ENCODE measurements at places on chromosomes 4 and X. TPM values are rescaled to one million over a fixed set of nuclear protein-coding genes. Genes with fewer than 3 reads are reported as not detected.

PAGE5 gene
- not detected for total RNA-seq

SYTL5 gene
- total RNA-seq = not detected

- DNase-seq = no peak
These were observed 444.3 kb upstream of the ATOH1 start for GRCh38 chr4:93384241-93384640.

DNA sequence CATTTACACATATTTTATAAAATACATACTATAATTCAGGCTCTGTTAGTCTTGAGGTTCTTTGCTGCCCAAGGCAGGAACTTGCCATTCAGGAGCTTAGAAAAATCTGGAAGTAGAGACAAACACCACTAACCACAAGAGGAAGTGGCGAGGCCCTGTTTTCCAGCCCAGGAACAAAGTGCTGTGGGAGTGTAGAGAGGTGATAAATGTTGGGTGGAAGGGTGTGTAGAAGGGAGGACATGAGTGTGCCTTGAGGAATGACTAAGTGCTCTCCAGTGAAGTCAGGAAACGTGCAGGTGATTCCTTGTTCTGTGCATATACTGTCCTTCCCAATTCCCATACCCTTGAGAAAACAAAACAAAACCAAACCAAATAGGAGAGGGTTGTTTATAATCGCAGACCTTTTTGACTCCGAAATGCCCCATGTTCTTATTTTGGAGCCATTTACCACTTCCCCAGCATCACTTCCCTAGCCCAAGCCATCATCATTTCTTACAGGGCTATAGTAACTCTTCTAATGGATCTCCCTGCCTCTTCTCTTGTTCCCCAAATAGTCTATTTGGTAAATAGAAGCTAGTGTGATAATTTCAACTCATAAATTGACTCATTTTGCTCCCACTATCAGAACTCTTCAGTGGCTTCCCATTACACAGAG is 83.2 kb downstream of the GPAT3 start:
- DNase-seq = no peak

SMIM10L2A gene
- total RNA-seq = 0.38 TPM

GRCh38 chr4:160523231-160523630 is 1420.4 kb downstream of the RAPGEF2 start:
- DNase-seq = no peak

NFXL1 gene
- 10.5 TPM for total RNA-seq

DNA sequence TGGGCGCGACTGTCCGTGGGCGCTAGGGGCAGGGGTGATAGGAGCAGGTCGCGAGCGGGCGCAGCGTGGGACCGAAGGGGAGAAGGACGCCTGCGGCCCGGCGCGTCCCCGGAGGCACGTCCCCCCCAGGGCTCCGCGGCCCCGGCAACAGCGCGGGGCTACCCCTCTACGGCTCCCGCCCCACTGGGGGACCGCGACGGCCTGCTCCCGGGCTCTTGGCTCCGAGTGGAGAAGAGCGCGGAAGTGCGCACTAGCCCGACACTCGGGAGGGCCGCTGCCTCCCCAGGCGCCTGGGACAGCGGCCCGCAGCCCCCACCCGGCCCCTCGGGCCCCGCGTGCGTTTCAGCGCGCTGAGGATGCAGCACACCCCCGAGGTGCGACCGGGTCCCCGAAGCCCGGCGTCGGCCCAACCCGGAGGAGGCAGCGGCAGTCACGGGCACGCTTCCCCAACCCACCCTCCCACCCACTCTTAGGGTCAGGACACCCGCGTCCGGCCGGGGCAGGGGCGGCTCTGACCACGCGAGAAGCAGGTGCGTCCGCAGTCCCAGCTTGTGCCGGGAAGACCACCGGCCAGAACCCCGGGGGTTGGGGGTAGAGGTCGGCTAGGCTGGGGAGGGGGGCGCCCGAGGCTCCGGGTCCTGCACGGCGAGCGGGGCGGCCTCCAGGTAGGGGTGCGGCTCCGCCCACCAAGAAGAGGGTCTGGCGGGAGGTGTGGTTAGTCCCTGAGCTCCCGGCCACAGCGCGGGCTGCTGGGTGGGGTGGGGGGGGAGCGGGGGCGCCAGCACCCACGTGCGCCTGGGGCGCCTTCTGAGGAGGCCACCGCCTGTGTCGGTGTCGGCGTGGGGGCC is 18.5 kb upstream of the NAT8L start:
- no peak for DNase-seq

DNA sequence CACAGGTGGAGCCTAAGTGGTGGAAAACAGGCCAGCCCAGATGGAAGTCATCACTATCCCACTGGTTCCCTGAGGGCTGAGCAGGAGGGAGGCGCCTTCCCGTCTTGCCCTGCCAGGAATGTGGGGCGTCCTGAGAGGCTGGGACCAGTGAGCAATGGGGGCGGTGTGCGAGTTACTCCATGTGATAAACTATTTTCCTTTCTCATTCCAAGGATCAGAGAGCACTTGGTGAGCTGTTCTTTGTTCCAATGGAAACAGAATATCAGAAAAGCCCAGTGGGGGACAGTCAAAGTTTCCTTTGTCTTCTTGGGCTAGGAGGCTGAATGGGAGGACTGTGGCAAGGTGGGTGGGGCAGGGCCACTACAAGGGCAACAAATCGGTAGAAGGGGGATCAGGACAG is 86.2 kb downstream of the NHSL2 start:
- DNase-seq = no peak

DIPK2B gene
- total RNA-seq = not detected

DNA sequence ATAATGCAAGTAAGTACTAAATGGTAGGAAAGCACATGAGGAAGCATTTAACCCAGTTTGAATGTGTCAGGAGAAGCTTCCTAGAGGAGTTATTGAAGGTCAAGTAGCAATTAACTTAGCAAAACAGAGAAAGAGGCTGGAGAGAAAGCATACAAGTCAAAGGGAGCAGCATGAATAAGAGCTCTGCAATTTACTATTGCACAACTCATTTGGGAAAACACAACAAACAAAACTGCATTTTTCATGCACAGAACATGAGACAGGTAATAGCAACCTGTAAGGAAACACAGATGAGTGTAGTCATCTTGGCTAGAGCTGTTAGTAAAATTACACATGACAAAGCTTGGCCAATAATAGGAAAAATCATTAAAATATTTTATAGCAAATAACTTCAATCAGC is 538.1 kb downstream of the PPP4R3C start:
- DNase-seq = no peak

DNA sequence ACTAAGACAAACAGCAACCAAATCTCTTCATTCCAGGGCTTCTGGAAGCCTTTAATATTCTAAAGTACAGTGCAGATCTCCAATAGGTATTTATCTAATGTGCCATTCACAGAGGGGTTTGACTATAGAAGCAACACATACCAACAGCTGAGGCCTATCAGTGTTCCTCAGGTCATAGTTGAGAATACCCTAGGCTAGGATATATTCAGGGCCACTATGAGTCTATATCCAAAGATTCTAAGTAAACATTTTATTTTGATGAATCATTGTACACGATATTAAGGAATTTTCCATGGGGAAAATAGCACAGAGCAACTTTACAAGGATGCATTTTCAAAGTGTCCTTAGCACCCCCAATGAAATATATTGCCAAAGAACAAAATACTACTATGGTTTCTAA is 9.7 kb downstream of the SMIM10 start:
- no peak for DNase-seq

ELMOD2 gene
- total RNA-seq = 12.7 TPM

DNA sequence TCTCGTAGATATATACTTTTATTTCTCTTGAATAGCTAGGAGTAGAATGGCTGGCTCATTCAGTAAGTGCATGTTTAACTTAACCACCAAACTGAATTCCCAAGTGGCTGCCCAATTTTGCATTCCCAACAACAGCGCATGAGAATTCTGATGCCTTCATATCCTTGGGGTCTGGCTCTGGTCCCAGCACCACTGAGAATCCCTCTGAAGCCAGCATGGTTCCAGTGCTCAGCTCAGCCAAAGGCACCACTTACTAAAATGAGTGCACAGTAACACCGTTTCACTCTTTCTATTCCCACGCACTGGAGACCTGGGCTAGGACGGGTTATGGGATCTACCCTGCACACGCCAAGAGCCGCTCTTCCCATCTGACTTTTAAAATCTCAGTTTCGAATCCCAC is 60.4 kb downstream of the CASP3 start:
- no peak for DNase-seq

SPANXA2 gene
- not detected for total RNA-seq

UGT2B15 gene
- total RNA-seq = not detected

DNA sequence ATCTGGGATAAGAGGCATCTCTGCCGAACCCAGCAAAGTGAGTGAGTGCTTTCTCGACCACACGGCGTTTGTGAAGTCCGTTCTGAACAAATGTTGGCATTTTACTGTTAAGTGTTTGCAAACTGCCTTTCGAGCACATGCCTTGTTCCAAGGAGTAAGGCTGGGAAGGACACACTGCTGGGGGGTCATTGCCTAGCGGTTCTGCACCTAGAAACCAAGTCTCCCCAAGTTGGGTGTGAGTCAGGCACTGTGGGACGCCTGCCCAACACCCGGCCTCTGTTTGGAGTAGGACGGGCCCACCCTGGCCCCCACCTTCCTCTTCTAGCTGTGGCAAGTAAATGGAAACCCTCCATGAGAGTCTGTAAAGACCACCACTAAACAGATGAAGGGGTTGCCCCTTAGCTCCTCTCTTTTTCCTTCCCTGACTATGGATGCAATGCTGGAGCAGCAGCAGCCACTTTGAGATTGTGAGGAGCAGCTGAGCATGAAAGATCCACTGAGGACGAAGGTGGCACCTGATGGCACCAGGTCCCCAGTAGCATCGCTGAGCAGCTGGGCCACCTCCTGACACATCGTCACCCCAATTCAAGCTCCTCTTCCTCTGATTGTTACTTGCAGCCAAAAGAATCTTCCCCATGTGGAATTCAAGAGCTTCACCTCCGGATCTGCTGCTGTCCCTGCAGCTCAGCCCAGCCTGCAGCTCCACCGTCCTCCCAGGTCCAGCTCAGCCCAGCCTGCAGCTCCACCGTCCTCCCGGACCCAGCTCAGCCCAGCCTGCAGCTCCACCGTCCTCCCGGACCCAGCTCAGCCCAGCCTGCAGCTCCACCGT is 6.3 kb downstream of the CPLX1 start:
- no peak for DNase-seq

RAB33A gene
- 38.8 TPM for total RNA-seq

DNA sequence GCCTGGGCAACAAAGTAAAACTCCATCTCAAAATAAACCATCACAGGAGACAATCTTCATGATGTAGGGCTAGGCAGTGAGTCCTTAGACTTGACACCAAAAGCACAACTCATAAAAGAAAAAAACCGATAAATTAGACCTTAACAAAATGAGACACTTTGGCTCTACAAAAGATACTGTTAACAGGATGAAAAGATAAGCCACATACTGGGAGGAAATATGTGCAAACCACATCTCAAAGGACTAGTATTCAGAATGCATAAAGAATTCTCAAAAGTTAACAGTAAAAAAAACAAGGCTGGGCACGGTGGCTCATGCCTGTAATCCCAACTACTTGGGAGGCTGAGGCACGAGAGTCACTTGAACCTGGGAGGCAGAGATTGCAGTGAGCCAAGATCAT is 13.2 kb downstream of the EFHC2 start:
- DNase-seq = no peak

- no peak for DNase-seq
These were observed 5.5 kb downstream of the ARL9 start for GRCh38 chr4:56511098-56511497.

TMEM175 gene
- 37.2 TPM for total RNA-seq

DNA sequence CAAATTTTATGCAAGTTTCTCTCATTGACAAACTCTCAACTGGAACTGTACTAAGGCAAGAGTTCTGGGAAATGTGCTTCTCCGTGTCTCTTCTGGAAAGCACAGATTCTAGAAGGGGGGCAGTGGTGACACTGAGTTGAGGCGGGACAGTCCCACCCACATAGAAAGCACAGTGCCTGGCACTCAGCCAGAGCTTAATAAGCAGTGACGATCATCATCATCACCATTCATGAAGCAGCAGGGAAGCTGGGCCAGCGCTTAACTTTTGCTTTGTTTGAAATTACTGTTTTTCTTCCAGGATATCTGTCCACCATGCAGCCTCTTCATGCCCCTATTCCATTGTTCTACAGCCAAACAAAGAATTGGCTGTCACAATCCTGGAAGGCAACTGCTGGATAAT is 60.3 kb downstream of the BEND2 start:
- no peak for DNase-seq

GRCh38 chr4:122614621-122615020 is 6.2 kb downstream of the IL21 start:
- DNase-seq = no peak

DNA sequence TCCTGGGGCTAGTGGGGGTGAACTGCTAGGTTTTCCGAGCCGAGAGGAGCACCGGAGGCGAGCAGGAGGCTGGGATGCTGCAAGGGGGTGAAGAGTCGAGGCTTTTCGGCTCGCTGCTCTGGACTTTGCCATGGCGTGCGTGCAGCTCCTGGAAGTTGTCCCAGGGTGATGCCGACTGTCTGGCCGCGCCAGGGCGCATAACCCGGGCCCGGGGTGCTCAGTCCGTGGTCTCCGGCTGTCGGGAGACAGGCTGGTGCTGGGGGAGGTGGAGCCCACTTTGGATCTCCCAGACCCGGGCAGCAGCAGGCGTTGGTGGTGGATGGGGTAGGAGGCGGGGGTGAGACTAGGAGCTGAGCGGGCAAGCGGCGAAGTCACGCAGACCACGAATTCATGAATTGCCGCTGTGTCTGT is 793 bp downstream of the GRIA3 start:
- DNase-seq = no peak

ZNF157 gene
- 0.23 TPM for total RNA-seq

VEGFD gene
- not detected for total RNA-seq

GRCh38 chr4:499567-499966 is 557 bp downstream of the PIGG start:
- DNase-seq = no peak

DNA sequence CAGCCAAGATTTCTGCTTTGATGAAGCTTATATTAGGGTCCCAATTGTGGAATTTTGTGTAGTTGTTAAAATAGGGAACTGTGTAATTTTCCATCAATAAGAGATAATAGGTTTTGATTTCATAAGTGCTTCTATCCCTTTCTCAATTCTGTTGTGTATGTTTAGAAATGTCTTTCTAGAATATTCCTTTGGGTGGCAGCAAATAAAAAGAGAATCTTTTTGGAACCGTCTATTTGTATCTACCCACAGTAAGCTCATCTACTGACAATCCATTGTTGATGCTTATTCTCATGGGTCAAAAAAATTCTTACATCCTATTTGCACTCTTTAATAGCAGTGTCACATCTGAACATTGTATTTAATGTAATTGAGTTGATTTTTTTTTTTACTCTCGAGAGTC is 61.7 kb downstream of the TMA16 start:
- DNase-seq = no peak

DNA sequence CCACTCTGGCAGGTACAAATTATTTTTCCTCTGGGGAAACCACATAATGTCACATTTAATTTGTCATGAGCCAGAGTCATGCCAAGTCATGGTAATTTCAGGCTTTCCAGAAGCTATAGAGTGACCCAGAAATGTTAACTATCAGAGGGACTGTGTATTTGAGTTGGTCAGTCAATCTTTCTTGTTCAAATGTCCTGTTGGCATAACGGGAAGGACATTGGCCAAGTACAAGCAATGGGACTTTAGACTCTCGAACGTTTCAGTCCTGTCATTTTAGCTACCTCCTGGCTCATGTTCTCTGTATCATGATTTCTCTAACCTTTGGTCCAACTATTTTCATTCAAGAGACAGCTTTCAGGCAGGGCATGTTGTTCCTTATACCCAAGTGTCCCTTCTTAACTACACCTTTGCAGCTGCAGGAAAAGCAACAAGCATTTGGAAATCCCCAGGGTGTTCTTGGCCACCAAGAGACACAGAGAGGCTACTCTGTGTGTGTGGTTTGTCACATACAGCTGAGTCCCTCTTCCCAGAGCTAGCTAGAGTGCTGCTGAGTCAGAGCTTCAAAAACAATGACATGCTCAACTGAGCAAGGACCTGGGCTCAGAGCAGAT is 142.6 kb downstream of the EGF start:
- DNase-seq = peak; percentile 66

Data from activated CD8-positive, alpha-beta memory T cell treated with anti-CD3 and anti-CD28 coated beads, Interleukin-2, amount 10 ng/mL, durations not matched to agents 7 days and 5 days (primary cell).